Stimulated activated CD4-positive, alpha-beta T cell treated with anti-CD3 and anti-CD28 coated beads, Interleukin-12 subunit alpha, Interleukin-12 subunit beta, amount 100 ng/mL, for 24 hours (primary cell): ENCODE measurements at places on chromosomes 2 and 18.
A peak's percentile ranks its signal among the peaks of the same experiment; 100 is the strongest.

GRCh38 chr18:61435064-61435652 lies 101.9 kb downstream of the CDH20 start:
- no peak for DNase-seq

DNA sequence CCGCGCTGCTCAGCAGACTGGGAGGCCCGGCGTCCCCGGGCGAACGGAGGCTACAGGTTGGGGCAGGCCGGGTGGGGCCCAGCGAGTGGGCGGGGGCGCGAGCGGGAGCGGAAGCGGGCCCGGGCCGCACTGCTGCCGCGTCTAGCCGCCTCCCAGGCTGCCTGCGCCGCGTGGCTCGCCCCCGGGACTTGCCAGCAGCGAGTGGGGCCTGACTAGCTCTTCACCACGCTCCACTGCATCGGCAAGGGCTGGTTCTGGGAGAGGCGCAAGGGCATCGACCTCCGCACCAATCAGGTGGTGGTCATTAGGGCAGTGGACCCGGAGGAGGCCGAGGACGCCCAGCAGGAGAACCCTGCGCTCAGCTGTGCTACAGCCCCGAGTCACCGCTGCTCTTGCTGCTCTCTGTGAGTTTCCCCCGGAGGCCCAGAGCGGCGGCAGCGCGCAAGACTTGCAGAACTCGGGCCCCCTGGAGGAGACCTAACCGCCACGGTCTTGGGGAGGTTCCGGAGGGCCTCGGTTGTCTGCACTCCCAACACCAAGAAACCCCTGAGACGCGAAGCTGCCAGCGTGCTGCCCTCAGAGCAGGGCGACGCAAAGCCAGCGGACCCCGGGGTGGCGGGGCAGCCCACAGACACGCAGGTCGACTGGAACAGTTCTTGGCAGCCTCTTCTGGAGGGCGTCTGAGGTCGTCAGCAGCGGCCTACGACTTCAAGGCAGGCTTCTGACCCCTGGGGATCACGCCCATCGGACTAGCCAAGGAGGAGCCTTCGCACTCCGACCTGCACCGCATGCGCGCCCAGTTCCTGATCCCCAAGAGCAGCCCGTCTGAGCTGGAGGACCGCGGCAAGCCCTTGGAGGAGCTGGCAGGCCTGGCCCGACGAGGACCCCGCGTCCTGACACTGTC lies 27.2 kb upstream of the PTPN2 start:
- peak; percentile 55 for DNase-seq

GRCh38 chr2:35989503-35989902 lies 366.1 kb upstream of the CRIM1 start:
- no peak for DNase-seq

GRCh38 chr2:192265751-192266150 lies 71.0 kb upstream of the TMEFF2 start:
- DNase-seq: no peak

DNA sequence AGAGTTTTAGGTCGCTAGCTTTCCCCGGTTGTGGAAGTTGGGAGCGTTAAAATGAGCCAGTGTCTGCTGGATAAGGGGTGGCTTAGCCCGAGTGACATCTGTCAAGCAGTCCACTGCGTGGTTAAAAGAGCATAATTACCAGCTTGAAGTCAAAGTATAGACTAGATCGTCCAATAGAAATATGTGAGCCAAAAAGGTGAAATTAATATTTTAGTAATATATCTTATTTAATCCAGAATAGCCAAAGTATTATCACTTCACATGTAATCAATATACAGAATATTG lies 654 bp downstream of the COMMD1 start:
- DNase-seq: no peak

DNA sequence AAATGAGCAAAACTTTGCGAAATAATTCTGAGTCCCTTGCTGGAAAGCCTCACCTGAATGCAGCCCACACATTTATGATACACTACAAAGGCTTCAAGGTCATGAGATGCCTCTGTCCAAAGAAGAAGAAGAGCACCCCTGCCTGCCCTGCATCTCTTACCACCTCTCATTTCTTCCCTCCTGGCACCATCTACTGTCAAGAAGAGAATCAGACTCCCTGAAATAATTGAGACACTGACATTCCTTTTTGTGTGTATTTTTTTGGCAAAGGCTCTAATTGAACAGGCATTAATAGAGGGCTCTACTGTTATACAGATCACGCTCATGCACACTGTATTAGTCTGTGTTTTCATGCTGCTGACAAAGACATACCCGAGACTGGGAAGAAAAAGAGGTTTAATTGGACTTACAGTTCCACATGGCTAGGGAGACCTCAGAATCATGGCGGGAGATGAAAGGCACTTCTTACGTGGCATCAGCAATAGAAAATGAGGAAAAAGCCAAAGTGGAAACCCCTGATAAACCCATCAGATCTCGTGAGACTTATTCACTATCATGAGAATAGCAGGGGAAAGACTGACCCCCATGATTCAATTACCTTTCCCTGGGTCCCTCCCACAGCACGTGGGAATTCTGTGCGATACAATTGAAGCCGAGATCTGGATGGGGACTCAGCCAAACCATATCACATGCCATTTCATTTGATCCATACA lies 176.3 kb downstream of the ALPK2 start:
- DNase-seq: no peak

DNA sequence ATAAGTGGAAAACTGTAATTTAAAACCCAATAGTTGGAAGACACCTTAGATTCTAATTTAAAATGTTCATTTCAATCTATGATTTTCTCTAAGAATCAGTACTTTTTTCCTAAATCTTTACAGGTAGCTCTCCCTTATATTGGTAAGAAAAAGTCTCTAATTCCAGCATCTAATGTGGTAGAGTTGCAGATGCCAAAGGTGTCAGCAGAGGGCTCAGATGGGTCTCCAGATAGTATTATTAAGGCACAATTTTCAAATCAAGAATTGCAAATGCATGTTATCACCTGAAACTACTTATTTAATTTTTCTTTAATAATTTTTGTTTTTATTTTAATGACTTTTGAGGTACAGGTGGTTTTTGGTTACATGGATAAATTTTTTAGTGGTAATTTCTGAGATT lies 25.5 kb upstream of the ITGA4 start:
- no peak for DNase-seq

- no peak for DNase-seq
Measured at GRCh38 chr2:242034138-242034537, 164.6 kb downstream of the RTP5 start.

- DNase-seq: no peak
Measured at GRCh38 chr18:68826121-68826520, 28.2 kb downstream of the CCDC102B start.

GRCh38 chr2:235958221-235958930 lies 209.8 kb downstream of the GBX2 start:
- no peak for DNase-seq

- DNase-seq: no peak
Measured at GRCh38 chr18:46134920-46135675, 30.9 kb downstream of the HAUS1 start.

DNA sequence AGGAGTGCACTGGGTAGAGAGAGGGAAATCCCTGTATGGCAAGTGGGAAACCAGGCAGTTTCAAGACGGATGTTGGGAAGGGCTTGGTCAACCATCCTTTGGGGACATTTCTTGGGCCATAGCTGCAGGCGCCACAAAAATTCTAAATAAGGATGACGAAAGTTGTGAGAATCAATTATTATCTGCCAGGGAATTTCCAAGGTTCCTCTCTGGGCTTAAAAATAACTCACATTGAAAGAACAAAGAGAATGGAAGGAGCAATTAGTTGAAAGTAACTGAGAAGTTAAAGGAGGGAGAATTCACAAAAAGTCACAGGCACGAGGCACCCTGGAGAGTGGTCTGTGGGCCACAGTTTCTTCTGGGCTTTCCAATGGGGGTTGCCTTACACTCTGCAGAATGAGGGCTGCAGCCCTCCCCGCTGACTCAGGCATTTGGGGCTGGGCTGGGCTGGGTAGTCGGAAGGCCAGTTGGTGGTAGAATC lies 195.7 kb downstream of the SMAD7 start:
- DNase-seq: no peak

DNA sequence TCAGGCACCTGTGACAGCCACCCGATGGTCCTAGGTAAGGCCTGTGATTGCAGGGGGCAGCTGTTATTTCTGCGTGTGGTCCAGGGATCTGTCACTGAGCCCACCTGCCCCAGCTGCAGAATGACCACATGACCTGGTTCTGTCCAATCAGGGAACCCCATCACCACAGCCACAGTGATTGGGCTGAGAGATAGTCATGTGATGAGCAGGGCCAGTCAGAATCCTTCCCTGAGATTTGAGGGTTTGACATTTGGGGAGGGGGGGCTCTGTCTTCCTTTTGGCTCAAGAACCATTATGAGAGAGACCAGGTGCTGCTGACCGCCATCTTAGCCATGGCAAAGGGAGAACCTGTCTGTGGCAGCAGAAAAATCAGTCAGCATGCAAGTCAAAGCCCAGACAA lies 147.2 kb downstream of the SMAD7 start:
- no peak for DNase-seq

DNA sequence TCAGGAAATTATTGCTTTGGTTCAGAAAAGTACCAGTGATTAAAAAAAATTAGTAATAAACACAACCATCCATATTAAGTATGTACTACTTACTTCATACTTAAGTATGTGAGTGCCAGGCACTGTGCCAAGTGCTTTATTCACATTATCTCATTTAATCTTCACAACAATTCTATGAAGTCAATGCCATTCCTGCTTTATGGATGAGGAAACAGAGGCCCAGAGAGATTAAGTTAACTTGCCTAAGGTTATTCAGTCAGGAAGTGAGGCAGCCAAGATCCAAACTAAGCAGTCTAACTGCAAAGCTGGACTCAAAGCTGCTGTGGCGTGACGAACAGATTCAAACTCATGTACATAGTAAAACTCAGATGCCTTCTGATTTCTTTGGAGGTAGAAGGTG lies 22.3 kb downstream of the DTNB start:
- DNase-seq: no peak

DNA sequence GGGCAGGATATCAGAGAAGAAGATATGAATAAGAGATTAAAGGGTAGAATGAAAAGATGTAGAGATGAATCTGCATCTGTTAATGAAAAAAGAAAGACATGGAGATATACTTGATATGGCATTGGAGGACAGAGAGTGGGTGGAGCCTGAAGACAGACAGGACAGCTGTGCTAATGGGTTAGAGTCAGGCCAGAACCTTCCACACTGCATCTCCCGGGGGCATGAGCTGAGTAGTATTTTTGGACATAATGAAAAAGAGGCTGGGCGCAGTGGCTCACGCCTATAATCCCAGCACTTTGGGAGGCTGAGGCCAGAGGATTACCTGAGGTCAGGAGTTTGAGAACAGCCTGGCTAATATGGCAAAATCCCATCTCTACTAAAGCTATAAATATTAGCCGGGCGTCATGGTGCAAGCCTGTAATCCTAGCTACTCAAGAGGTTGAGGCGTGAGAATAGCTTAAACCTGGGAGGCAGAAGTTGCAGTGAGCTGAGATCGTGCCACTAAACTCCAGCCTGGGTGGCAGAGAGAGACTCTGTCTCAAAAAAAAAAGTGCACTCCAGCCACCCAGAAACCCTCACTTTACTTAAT lies 11.4 kb downstream of the FLACC1 start:
- no peak for DNase-seq

DNA sequence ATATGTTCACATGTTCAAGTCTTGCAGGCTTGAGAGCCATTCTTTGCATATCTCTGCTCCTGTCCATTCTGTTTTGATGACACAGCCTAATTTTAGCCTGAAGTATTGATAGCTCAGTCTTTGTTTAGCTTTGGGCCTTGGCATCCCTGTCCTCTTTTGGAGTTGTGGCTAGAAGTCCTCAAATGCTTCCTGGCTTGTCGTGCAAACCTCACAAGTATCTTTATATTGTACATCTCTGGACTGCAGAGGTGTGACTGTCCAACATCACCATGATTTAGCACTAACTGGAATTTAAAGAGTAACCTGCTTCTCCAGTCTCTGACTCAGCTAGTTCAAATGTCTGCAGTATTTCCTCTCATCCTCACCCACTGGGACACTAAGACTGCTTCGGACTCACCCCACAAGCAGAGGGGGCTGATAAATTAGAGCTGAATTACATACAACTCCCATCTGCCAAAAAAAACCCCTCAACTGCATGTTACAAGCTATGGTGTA lies 11.7 kb downstream of the PFN4 start:
- DNase-seq: no peak

DNA sequence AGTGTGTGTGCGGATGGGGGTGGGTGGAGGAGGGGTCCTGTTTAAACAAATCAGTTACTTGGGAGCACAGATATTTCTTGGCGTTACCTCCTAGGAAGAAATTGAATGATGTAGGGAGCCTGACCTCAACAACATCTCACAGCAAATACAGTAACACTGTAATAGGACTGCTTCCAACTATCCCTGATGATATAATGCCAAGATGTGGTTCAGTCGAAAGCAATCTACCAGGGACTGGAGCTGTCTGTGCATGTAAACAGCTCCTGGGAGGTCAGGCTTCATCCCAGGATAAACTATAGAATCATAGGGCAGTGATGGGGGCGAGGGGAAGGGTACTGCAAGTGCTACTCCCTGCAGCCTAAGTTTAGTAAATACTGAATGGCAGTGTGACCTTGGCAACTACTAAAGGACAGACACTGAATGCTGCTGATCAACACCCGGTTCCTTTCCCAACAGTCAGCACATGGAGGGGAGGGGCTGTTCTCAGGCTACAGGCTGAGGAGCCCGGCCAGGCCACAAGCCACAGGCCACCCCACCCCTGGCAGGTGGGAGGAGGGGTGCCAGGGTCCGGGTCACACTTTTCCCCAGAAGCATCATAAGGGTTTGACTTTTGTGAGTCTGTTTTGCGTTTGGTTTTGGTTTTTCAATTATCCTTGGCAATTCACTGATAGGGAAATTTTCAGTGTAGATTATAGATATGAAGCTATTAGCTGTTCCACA lies 85.3 kb upstream of the ZNF397 start:
- no peak for DNase-seq

GRCh38 chr2:238064376-238064775 lies 3.6 kb downstream of the SCLY start:
- no peak for DNase-seq

DNA sequence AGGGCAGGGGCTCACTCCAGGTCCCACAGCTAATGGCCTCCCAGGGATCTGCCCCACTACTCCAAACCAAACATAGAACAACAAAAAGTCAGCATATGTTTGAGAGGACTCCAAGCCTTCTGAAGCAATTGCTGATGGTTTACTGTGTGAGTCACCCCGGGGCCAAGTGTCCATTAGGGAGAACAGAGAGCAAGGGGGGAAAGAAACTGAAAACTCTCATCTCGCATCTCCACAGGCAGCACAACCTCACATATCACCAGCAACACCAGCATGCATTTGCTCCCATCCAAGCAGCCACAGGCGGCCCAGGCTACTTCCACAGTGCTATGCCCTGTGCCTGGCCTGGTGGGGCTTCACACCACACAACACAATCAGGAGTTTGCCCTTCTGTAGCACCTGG lies 39.1 kb downstream of the CYRIA start:
- DNase-seq: no peak

DNA sequence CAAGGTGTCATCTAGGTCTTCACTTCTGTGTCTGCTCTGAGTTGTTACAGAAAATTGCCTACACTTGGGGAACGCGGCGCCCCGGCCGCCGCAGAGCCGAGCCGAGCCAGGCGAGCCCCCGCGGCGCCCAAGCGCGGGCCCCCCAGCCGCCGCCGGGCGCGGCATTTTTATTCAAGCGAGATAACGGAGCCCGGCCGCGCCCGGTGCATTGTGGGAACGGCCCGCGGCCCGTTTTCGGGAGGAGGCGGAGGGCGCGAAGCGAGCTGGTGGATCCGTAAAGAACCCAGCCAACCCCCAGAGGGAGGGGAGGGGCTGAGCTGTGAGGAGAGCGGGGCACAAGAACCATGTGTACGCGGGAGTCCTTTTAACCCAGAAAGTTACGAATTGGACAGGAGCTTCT lies 191.8 kb downstream of the FTCDNL1 start:
- DNase-seq: no peak

GRCh38 chr2:227607941-227608340 lies 6.7 kb downstream of the SCYGR3 start:
- DNase-seq: no peak

GRCh38 chr18:3453540-3454364 lies 3.8 kb downstream of the TGIF1 start:
- DNase-seq: peak; percentile 26
